ENCODE measurements at places on chromosomes 7 and 10.

DNA sequence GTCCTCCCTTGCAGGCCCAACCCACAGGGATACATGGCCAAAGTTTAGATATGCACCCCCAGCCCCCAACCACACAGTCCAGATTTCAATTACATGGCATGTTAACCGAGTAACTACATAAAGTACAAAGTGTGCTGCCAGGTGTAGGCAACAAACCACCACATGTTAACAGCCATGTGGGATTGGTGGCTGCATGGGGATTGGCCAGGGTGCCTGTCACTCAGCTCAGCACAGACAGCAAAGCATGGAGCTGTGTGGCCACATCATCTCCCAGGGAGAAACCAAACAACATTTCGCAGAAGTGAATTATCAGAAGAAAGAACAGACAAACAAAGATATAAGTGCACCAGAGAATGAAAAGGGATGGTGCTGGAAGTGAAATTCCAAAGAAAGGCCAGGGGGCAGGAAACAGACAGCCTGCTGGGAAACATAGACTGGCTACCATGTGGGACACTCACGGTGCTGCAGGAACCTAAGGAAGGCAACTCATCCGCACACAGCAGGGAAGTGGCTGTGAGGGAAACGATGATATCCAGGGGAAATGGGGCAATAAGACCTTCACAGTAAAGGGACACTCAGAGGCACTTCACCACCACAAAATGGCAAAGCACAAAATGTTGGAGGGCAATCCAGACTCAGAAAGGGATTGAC, 171.2 kb downstream of the PTPRN2 start:
- DNase-seq = no peak

DNA sequence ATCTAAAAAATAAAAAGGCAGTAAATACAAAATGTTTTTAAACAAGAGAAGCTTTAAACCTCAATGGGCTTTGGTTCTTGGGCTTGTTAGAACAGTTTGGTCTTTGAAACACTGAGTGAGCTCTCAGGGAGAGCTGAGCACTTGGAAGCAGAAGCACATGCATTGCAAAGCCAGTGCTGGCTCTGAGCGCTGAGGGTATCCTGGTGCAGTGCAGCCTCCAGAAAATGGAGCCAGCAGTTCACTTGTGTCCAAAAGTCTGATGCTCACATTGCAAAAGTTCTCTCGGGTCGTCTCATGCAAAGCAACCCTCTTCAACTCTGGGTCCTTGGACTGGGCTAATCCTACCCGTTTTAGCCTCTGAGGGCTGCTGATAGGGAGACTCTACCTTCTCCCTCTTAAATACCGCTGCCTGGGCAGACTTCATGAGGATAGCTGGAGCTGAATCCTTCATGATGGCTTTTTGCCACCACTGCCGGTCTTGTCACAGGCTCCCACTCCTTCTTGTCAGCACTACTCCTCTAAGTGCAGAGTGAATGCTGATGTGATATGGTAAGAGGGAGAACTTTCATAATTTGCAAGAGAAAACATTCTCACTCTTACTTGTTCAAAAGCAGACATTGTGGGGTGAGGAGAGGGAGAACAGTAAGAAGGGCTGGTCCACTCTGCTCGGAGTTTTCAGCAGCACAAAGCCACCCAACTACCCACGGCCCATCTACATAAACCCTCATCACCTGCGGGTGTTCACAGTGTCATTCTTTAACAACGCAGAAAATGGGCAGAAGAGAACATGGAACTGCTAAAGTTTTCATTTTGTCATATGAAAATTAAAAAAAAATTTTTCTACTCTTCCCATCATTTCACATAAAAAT, 42.2 kb upstream of the BMPER start:
- no peak for DNase-seq

DNA sequence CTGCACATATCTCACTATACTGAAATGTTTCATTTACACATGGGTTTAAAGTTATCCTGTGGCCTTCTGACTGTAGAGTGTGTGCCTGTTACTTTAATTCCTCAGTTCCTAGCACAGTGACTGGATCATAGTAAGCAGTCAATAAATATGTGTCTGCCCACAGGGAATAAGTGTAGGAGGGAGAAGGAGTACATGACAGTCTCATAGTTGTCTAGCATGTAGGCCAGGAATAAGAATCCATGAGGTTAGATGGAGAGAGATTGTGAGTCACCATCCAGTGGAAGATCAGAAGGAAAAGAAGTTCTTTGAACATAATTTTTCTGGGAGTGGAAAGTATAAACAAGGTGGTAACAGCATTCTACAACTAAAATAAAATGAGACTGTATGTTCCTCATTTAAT, 36.6 kb upstream of the SEMA3A start:
- DNase-seq = no peak

DNA sequence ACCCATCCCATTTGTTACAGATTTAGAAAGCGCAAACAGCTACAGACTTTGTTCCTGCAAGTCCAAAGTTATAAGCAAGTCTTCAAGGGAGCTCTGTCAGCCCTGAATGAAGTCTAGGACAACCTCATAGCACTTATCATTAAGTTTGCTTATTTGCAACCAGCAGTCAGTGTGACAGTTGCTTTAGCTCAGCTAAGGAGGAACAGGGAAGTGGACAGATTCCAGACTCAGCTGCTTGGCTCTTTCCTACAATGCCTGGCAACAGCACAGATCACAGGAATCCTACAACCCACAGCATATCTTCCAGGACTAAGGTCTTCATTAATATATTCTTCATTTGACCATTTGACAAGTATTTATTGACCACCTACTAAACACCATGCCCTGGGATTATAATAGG, 17.4 kb upstream of the KIF5B start:
- no peak for DNase-seq

DNA sequence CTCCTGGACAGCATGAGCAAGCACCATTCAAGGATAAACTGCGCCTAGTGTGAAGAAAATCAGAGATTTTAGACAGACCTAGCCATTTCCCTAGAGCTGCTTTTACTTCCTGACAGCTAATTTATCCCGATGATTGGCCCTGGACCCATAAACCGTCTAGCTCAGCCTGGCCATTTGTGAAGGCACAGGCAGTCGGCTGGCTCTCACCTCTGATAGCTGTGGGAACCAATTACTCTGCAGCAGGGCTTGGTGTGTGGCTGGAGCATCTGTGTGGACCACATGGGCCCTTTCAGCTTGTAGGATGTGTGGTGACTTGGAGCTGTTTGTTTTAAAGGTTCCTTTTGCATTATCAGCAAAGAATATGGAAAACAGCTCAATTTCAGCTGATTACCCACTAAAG, 111.1 kb upstream of the NPY start:
- DNase-seq = no peak

- peak; percentile 67 for DNase-seq
Observed at GRCh38 chr10:79022565-79023230, 46.1 kb upstream of the ZMIZ1 start.

- DNase-seq = no peak
Observed at GRCh38 chr7:30727061-30727945, 24.6 kb upstream of the INMT start.

DNA sequence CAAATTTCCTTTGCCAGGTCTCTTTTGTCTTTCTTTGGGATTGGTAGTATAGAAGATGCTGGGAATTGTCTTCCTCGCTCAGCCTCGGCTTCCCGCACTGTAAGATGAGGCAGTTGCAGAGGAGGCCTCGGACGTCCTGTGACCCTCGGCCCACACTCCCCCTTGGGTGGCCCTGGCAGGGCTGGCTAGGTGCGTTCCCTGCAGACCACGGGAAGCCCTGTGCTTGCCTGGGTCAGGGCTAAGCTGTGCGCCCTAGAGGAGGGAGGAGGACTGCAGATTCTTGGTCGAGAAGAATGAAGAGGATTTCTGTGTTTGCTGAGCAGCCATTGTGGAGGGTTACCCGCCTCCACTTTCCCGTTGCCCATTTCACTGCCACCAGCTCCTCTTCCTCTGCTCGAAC, 42.8 kb downstream of the WIPI2 start:
- no peak for DNase-seq

- DNase-seq = no peak
Observed at GRCh38 chr7:5692845-5693278, 88.6 kb downstream of the RNF216 start.

DNA sequence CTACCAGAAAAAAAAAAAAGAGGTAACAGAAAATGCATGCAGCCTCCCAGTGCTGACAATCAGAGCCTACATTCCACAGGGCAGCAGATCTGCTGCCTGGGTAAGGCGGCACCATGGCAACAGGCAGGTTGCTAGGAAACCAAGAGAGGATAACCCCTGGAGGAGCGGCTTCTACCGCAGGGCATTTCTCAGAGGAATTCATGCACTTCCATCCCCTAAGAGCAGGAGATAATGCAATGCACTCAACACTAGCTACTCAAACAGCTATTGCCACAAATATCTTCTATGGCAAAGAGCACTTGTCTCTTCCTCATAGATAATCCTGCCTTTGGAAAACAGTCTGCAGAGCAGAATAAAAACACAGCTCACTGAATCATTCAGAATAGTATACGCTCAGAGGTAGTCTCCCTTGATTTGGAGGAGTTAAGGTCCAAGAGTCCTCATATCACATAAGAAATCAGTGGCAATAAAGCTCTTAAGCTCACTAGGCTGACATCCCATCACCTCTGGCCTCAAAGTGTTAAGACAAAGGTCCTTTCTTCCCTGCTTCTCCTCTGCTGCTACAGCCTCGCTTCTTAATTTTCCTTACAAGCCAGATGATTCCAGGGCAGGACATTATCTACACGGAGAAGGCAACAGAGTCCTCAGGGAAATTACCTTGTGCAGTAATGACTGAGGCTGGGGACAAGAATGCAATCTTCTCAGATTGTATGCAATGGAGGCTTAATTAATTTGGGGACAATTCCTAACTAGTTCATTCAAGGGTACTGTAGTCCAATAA, 10.7 kb downstream of the PSAP start:
- DNase-seq = peak; percentile 95

GRCh38 chr10:929960-930624, 1.4 kb downstream of the LARP4B start:
- DNase-seq = no peak

DNA sequence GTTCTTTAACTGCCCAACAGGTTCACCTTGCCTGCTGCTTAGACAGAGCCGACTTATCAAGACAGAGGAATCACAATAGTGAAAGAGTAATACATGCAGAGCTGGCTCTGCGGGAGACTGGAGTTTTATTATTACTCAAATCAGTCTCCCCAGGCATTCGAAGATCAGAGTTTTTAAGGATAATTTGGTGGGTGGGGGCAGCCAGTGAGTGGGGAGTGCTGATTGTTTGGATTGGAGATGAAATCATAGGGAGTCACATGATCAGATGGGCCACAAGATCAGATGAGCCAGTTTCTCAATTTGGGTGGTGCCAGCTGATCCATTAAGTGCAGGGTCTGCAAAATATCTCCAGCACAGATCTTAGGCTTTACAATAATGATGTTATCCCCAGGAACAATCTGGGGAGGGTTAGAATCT, 131.3 kb downstream of the AKR1D1 start:
- peak; percentile 34 for DNase-seq

DNA sequence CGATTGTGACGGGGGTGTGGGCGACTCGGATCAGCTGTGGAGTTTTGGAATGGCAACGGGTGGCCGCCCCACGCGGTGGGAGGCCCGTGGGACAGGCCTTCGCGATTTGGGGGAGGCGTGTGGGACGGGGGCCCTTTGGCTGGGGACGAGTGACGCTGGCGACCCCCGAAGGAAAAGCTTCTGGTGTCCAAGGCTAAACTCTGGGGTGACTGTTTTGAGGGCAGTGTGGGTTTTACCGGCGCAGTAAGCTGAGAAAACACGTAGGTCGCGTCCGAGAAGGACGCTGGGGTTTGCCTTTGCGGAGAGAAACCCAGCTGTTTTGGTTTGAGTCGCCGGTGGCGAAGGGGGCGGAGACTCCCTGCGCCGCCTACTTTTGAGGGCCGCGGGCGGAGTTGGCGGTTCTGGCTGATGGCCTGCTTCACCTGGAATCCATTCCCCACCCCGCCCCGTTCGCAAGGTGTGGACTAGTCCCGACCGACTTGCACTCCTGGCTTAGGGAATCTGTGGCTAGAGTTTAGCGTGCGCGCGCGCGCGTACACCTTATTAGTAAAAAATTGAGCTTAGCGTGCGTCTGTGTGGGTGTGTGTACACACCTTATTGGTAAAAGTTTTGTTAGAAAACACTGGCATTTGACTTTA, 606 bp downstream of the TAX1BP1 start:
- peak; percentile 96 for DNase-seq

DNA sequence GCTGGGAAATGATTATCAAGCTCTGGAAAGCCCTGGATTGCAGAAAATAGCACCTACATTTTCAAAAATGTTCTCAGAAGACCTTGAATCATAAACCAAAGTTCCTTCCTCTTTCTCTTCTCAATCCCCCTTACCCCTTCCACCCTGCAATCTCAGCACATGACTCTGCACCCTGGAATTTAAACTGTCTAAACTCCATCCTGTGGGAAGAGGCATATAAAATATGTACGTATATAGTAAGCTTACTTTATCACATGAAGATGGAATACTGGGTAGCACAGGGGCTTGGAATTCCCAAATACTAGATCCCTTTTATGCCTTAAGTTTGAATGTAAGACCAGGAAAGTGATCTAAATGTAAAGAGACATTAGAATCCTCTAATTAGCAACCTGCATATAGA, 7.7 kb downstream of the AGMO start:
- DNase-seq = no peak

DNA sequence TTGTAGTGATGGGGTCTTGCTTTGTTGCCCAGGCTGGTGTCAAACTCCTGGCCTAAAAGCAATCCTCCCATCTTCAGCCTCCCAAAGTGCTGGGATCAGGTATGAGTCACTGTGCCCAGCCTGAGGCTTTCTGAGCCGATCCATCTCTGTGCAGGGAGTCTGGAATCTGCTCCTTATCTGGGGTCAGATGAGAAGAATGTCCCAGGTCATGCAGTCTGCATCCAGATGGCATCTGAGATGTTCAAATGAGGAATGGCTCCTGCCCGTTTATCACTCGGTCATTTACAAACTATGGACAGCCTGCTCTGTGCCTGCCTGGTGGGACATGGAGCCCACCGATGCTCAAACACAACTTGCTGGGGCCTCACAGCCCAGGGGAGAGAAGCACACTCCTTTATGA, 11.1 kb upstream of the SLC18A3 start:
- DNase-seq = no peak

- no peak for DNase-seq
Observed at GRCh38 chr7:12911053-12911452, 223.6 kb downstream of the ARL4A start.

GRCh38 chr10:31071232-31072005, 39.8 kb upstream of the ZNF438 start:
- DNase-seq = no peak

GRCh38 chr10:48496831-48497779, 107.8 kb downstream of the ARHGAP22 start:
- no peak for DNase-seq

DNA sequence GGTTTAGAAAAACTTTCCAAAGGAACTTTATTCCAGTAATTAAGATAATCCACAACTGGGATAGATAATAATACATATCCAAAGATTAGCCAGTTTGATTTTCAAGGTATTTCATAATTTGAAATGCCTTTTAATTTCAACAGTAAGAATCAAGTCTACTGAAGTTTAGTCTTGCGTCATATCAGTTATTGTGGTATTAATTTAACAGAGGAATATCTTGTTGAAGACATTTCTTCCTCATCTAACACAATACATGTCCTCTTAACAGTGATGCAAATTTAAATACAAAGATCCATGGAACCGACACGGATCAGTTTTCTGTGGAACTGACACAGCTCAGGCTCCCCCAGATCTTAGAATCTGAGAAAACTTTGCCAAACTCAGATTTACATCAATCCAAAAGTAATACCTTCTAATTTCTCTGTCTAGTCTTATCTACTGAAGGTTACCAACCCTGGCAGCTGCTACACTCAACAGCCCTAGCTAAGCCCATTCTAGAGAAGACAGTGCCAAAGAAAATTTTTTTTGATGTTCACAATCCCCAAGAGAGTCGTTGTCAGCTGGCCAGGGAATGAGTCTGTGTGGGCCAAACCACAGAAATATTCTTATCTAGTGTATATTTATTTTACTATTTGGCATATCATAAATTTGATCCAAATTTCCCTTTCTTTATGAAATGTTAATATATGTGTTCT, 365.2 kb upstream of the MEOX2 start:
- DNase-seq = no peak

All from WTC11 (cell line).